ENCODE measurements at places on chromosomes 2 and 18.
A peak's percentile ranks its signal among the peaks of the same experiment; 100 is the strongest.

GRCh38 chr2:21947046-21947445, 823.3 kb downstream of the TDRD15 start:
- no peaks in the 10 kb centered on the region for H3K27me3 ChIP-seq
- no peaks in the 10 kb centered on the region for H3K36me3 ChIP-seq
- H3K4me3 ChIP-seq: no peak overlapping the region
- H3K4me1 ChIP-seq: no peaks in the 10 kb centered on the region

DNA sequence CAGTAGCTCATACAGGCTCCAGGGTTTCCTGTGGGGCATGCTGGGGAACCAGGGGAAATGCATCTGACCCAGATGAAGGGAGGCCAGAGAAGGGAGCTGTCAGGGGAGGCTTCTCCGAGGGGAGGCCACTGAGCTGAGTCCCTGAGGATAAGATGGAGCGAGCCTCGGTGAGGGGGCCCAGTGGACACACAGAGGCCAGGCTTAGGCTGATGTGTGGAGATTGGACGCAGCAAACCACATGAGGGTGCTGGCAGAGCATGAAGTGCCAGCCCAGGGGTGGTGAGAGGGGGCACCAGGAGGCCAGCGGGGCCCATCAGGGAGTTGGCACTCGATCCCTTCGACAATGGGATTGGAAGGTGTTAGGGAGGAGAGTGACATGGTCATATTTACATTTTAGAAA, 235.0 kb downstream of the KLHL29 start:
- H3K4me3 ChIP-seq: no peak overlapping the region
- H3K4me1 ChIP-seq: no peaks in the 10 kb centered on the region
- no peaks in the 10 kb centered on the region for H3K36me3 ChIP-seq
- H3K27ac ChIP-seq: no peak overlapping the region
- DNase-seq: no peak

DNA sequence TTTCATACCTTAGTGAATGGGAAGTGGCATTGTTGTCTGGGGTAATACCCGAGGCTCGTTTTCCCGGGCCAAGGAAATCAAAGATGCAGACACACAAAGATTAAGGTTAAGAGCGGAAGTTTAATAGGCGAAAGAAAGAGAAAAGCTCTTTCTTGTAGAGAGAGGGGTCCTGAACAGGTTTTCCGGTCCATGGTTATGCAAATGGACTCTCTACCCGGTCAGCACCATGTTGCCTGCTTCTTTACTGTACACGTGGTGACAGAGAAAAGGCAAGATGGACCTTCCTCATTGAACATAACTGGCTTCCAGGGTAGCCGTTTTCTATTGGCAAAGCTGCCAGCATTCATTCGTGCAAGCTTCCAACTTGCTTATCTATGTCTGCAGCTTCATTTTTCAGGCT, 2063.5 kb downstream of the SUCLG1 start:
- no peak overlapping the region for H3K27ac ChIP-seq
- DNase-seq: no peak
- H3K4me1 ChIP-seq: no peaks in the 10 kb centered on the region

- H3K4me3 ChIP-seq: no peak overlapping the region
- no peak overlapping the region for H3K27ac ChIP-seq
- H3K36me3 ChIP-seq: no peaks in the 10 kb centered on the region
- no peak for DNase-seq
Measured at GRCh38 chr2:202754936-202755335, 116.6 kb downstream of the ICA1L start.

- H3K27me3 ChIP-seq: no peaks in the 10 kb centered on the region
- H3K36me3 ChIP-seq: no peaks in the 10 kb centered on the region
- DNase-seq: no peak
- no peaks in the 10 kb centered on the region for H3K4me1 ChIP-seq
- H3K27ac ChIP-seq: no peak overlapping the region
Measured at GRCh38 chr2:11998218-11998617, 251.8 kb downstream of the LPIN1 start.

GRCh38 chr2:207155516-207156444, 10.0 kb downstream of the KLF7 start:
- H3K4me1 ChIP-seq: no peaks in the 10 kb centered on the region
- H3K4me3 ChIP-seq: no peak overlapping the region
- no peak for DNase-seq

GRCh38 chr18:2534906-2535305, 36.4 kb downstream of the METTL4 start:
- no peaks in the 10 kb centered on the region for H3K27me3 ChIP-seq
- DNase-seq: no peak
- H3K27ac ChIP-seq: no peak overlapping the region
- H3K4me1 ChIP-seq: no peaks in the 10 kb centered on the region
- H3K36me3 ChIP-seq: no peaks in the 10 kb centered on the region
- no peak overlapping the region for H3K4me3 ChIP-seq

- no peak for DNase-seq
- H3K36me3 ChIP-seq: no peaks in the 10 kb centered on the region
- H3K4me1 ChIP-seq: no peaks in the 10 kb centered on the region
- H3K27me3 ChIP-seq: no peaks in the 10 kb centered on the region
- no peak overlapping the region for H3K27ac ChIP-seq
Measured at GRCh38 chr2:238165288-238165921, 6.6 kb downstream of the ERFE start.

DNA sequence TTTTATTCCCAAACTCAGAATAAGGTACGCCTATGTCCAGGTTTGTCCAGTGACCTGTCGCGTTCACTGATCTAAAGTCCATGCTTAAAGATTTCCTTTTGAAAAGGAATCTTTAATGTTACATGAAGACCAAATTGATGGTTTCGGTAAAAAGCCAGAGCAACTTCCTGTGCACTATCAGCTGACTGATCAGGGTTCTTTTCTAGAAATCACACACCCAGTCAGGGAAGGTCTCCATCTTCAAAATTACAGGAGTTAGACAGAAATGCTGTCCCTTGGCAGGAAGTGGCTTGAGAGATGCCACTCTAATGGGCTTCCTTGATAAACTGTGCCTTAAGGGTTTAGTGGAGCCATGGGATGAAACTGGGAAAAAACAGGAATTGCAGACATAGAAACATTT, 14.7 kb upstream of the ARHGAP25 start:
- no peak overlapping the region for H3K4me3 ChIP-seq
- no peak overlapping the region for H3K27ac ChIP-seq
- H3K4me1 ChIP-seq: peaks cover 53% of the 10 kb centered on the region
- DNase-seq: no peak
- no peaks in the 10 kb centered on the region for H3K27me3 ChIP-seq
- H3K36me3 ChIP-seq: no peaks in the 10 kb centered on the region

DNA sequence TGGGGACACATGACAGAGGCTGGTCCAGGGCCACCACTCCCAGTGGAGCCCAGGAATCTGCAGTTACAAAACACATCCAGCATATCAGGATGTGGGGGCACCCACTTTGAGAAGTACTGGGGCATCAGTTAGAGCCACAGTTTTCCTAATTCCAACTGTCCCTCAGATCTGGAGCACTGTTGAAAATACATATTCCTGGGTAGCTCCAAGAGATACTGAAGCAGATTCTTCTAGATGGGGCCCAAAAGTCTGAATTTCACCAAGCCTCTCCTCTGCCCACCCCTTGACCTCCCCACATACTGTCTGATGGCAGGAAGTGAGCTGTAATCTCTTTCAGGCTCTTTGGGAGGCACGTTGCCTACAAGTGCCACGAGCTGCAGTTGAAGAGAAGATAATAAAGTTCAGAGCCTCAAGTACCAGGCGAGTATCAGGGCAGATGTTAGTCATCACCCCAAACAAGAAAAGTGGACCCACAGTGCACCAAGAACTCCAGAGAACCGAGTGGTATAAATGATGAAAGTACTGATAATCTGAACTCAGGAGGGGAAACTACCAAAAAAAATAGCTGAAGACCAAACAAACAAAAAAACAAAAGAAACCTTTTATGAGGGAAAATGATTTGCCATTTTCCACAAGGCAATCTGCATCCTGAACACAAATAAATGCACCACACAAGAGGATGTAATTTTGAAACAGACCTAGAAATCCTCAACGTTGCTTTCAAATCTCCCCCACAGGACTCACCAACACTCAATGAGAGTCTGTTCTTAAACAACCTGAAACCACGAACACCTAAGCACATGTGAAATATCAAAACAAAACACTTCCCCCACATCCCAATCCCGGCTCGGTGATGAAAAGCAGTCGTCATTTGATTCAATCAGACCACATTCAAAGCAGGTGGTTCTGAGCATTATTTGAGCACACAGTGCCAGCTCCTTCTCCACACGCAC, 98.7 kb downstream of the TCF4 start:
- no peaks in the 10 kb centered on the region for H3K27me3 ChIP-seq
- peak overlapping the region; percentile 15 for H3K27ac ChIP-seq
- H3K36me3 ChIP-seq: no peaks in the 10 kb centered on the region
- DNase-seq: peak; percentile 70
- H3K4me3 ChIP-seq: peak overlapping the region; percentile 9
- peaks cover 9% of the 10 kb centered on the region for H3K4me1 ChIP-seq

GRCh38 chr2:220646424-220646823, 925.7 kb downstream of the EPHA4 start:
- no peak overlapping the region for H3K27ac ChIP-seq
- peak; percentile 62 for DNase-seq
- H3K36me3 ChIP-seq: no peaks in the 10 kb centered on the region
- peaks cover 7% of the 10 kb centered on the region for H3K27me3 ChIP-seq
- no peak overlapping the region for H3K4me3 ChIP-seq
- no peaks in the 10 kb centered on the region for H3K4me1 ChIP-seq

DNA sequence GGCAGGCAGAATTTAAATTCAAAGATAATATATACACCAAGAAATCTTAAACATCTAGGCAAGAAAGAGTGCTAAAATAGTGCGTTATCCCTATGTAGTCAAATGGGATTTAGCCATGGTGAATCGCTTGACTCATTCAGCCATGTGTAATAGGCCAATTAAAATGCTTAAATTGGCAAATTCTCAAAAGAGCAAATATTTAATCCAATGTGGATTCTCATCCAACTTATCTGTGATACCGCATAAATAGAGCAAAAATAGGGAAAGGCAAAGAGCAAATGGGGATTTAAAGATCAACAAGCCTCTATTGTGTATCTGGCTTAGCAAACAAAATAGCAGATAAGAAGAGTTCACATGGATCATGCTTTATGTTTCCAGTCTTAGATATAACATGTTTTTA, 123.2 kb upstream of the RPRM start:
- no peak overlapping the region for H3K27ac ChIP-seq
- H3K4me1 ChIP-seq: no peaks in the 10 kb centered on the region
- no peaks in the 10 kb centered on the region for H3K36me3 ChIP-seq
- no peak overlapping the region for H3K4me3 ChIP-seq

- H3K4me1 ChIP-seq: no peaks in the 10 kb centered on the region
- DNase-seq: no peak
- no peak overlapping the region for H3K4me3 ChIP-seq
- no peak overlapping the region for H3K27ac ChIP-seq
Measured at GRCh38 chr18:49400398-49401072, 59.9 kb downstream of the DYM start.

GRCh38 chr2:180705122-180705521, 275.3 kb upstream of the UBE2E3 start:
- H3K27ac ChIP-seq: no peak overlapping the region
- no peak overlapping the region for H3K4me3 ChIP-seq
- DNase-seq: no peak
- H3K36me3 ChIP-seq: no peaks in the 10 kb centered on the region
- no peaks in the 10 kb centered on the region for H3K4me1 ChIP-seq

DNA sequence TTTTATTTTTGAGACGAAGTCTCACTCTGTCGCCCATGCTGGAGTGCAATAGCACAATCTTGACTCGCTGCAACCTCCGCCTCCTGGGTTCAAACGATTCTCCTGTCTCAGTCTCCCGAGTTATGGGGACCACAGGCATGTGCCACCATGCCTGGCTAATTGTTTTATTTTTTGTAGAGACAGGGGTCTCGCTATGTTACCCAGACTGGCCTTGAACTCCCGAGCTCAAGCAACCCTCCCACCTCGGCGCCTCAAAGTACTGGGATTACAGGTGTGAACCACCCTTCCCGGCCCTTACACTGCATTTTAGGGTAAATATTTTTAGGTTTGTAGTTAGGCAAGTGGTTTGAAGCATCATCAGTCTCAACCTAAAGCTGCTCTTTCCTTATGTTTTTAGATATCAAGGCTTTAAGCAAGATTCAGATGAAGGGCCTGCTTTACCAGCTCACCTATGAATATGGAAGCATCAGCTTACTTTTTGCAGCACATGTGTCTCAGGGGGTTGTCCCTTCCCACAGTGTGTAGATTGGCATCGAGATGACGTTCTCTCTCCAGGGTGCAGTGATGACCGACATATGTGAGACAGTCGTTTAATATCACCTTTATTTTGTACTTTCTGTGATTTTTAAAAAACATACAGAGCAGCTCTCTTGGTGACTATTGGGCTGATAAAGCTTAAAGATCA, 47.2 kb downstream of the ATIC start:
- no peak overlapping the region for H3K27ac ChIP-seq
- no peak overlapping the region for H3K4me3 ChIP-seq
- H3K4me1 ChIP-seq: no peaks in the 10 kb centered on the region
- DNase-seq: no peak
- no peaks in the 10 kb centered on the region for H3K36me3 ChIP-seq

DNA sequence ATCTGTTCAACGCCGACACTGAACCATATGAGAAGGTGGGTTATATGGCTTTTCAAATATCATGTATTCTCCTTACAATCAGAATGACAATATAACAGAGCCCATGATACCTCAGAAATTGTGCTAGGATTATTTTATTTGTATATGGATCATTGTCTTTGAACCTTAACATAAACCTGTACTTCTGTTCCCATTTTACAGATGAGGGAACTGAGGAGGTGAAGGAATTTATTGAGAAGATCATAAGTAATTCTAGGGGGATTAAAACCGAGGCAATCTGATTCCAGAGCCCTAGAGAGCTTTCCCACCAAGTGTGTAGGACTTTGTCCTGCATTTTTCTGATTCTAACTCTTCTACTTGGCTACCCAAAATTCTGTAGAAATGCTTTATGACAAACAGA, 279.8 kb upstream of the FANCL start:
- H3K4me1 ChIP-seq: no peaks in the 10 kb centered on the region
- H3K4me3 ChIP-seq: no peak overlapping the region
- no peaks in the 10 kb centered on the region for H3K27me3 ChIP-seq

DNA sequence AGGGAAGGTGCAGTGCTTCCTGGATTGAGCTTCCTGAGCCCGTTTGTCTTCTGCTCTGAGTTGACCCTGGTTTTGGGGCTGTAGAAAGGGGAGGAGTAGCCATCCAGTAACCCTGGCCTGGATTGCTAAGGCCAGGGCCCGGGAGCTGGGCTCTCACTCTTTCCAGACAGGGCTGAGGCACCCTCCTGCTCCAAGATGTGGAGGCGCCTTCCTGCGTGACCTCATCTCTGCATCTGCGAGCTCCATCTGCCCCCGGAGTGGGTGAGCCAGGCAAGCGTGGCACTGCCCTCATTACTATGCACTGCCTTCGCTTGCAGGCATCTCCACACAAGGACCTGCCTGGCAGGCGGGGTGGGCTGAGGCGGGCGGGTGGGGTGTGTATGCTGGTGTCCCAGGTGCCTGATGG, 58.0 kb downstream of the RAB31 start:
- H3K4me1 ChIP-seq: no peaks in the 10 kb centered on the region
- H3K27me3 ChIP-seq: no peaks in the 10 kb centered on the region
- DNase-seq: no peak
- H3K4me3 ChIP-seq: no peak overlapping the region
- H3K36me3 ChIP-seq: no peaks in the 10 kb centered on the region

GRCh38 chr2:215728504-215729065, 284.8 kb downstream of the MREG start:
- no peaks in the 10 kb centered on the region for H3K27me3 ChIP-seq
- H3K4me3 ChIP-seq: no peak overlapping the region
- H3K36me3 ChIP-seq: no peaks in the 10 kb centered on the region
- no peaks in the 10 kb centered on the region for H3K4me1 ChIP-seq
